ENCODE measurements at places on chromosomes 3 and 15. TPM values are rescaled to one million over a fixed set of nuclear protein-coding genes. Genes with fewer than 3 reads are reported as not detected.

Gene SMCO1
- total RNA-seq, result not detected

Gene HRG
- total RNA-seq, result not detected

Gene RTP3
- not detected for total RNA-seq

Gene PRC1
- total RNA-seq, result 251 TPM

Gene CP
- not detected for total RNA-seq

Gene TLR9
- not detected for total RNA-seq

Gene SKOR1
- total RNA-seq, result not detected

Gene LNP1
- total RNA-seq, result 2.3 TPM

Gene SPTBN5
- total RNA-seq, result 0.51 TPM

Gene XCR1
- not detected for total RNA-seq

Gene GOLGA8G
- not detected for total RNA-seq

Gene TYRO3
- total RNA-seq, result 6.4 TPM

Gene DUOX1
- 0.22 TPM for total RNA-seq

Gene SI
- not detected for total RNA-seq

Gene PLXNB1
- 106 TPM for total RNA-seq

Gene PEX11A
- total RNA-seq, result 3.5 TPM

Gene SUSD5
- 2.3 TPM for total RNA-seq

Gene MORC1
- total RNA-seq, result not detected

Gene EPHA6
- total RNA-seq, result 0.46 TPM

Gene ZIC1
- total RNA-seq, result not detected

Gene CEMIP
- 0.06 TPM for total RNA-seq

Gene GOLGA8M
- total RNA-seq, result 0.06 TPM

Gene RAD51
- 20.8 TPM for total RNA-seq

Gene MYZAP
- total RNA-seq, result 0.06 TPM

Gene VPS13C
- 14.7 TPM for total RNA-seq

Gene CHRNA5
- total RNA-seq, result 15.3 TPM

Gene DUOXA2
- not detected for total RNA-seq

Gene EPHB1
- 1.6 TPM for total RNA-seq

Gene GOLGA8T
- total RNA-seq, result not detected

Gene ABI3BP
- total RNA-seq, result not detected
